ENCODE measurements at places on chromosomes 2 and 18. TPM values are rescaled to one million over a fixed set of nuclear protein-coding genes. Genes with fewer than 3 reads are reported as not detected.

GRCh38 chr2:19793132-19793750 lies 108.5 kb downstream of the TTC32 start:
- no peak for DNase-seq

DNA sequence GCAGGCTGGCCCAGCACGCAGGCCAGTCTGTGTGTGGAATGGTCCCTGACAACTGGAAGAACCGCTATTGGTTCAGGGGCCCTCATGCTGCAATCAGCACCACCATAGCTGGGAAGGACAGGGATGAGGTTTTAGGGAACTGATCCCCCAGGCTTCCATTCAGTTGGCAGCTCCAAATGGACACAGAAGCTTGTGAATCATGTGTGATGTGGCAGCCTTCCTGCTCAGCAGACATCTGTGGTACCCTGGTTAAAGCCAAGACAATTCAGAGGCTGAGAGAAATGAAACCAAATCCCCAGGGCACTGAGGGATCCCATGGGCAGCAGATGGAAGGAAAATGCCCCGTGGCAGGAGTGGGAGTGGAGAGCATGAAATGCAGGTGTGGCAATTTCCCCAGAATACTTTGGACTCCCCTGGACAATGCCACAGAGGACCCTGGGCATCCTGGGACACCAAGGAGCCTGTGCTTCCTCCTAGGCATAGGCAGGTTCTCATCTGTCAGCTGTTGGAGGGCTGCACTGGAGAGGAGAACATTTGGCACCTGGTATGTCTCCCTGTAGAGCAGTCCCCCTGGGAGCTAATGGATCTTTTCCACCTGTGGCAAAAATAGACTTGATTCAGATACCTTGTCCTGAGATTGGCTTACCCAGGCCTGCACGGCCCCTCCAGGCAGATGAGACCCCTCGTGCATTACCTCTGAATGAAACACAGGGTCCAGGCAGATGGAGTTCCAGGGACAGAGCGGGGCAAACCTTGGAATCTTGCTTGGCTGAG lies 162.2 kb upstream of the BCL2L11 start:
- DNase-seq = no peak

DNA sequence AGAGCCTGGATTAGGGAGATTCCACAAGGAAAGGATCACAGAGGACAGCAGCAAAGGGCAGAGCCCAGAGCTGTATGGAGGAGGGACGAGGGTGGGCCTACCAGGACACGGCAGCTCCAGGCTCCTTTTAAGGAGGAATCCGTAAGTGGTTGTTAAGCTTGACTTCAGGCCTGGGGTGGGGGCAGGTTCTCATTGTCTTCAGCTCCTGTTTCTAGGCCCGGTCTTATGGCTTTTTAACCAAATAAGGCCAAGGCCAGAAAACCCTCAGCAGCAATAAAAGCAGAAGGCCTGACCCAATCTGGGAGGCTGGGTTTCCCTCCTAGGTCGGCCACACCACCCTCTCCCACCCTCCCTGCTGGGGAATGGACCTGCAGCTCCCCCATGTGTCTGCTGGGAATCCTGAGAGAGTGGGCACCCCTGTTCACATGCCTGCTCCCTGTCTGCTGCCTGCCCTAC lies 111.2 kb downstream of the PLB1 start:
- no peak for DNase-seq

DNA sequence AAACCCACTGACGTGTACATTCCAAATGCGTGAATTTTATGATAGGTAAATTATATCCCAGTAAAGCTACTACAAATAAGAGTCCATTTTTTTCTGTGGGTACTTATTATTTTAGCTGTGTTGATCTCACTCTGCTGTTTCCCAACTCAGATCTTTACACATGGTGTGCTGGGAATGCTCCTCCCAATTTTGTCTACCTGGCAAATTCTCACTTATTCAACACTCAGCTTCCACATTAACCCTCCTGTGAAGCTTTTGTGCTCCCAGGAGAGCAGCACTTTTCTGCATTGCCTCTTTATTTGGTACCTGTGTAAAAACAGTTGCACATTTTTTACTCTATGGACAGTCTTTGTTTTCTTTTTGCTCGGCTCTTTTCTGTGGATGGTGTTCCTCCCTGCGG lies 38.6 kb upstream of the ATP5MC3 start:
- no peak for DNase-seq

- no peak for DNase-seq
These were observed 8.9 kb downstream of the LYPD6 start for GRCh38 chr2:149339324-149339723.

DNA sequence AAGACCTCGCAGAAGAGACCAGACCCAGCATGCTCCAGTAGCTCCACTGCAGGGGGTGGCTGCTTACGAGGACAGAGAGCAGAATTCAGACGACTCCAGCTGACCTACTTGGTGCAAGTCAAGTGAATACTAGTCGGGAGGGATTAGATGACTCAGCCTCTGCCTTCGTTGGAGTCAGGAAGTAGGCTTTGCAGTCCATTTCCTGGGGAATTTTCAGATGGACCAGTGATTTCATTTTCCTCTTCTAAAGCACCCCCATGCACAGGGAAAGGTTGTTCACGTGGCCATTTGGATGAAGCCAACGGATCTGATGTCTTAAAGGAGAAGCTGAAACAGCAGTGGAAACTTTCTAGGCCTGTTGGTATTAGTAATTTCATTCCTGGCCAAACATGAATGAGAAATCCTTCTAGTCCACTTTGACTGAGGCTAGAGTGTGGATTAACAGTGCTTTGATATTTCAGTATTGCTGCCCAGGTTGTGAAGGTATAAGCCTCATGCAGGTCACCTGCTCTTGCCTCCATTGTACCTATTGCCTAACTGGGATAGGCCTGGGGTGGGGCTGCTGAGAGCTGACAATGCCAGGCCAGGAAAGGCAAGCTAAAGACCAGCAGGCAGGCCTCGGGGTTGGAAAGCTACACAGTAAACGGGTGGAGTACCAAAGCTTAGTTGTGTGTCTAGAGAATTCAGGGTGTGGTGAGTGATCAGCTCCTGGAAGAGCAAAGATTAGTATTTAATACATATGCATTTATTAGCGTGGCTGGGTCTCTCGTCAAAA lies 117.6 kb upstream of the FOSL2 start:
- DNase-seq = peak; percentile 99

DNA sequence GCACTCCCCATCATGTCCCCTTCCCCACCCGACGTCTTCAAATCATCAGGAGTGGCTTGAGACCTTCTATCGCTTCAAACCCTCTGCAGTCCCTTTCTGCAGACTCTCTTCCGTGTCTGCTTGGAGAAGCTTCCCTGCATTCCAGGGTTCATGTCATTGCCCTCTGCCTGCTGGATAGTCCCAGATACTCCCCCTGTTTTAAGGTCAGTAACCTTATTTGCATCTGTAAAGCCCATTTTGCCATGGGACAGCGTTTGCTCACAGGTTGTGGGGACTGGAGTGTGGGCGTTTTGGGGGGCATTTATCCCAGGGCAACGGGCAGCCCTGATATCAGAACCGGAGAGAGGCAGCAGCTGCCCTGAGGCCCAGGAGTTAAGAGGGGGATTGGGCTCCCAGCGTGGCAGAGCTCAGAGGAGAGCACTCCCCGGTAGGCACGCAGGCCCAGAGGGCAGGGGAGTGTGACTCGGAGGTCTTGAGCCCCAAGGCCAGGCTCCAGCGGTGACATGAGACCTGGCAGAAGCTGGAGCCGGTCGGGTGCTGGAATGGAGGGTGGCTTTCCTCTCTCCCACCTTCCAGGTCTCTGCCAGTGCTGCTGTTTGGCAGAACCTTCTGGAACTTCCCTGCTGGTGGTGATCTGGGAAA lies 73.8 kb downstream of the RTP5 start:
- no peak for DNase-seq

Gene WDR33
- 22.0 TPM for total RNA-seq

Gene OTOS
- not detected for total RNA-seq

Gene NEUROD1
- not detected for total RNA-seq

Gene ERMN
- not detected for total RNA-seq

Gene CHRND
- total RNA-seq = not detected

Gene MALL
- total RNA-seq = 64.3 TPM

GRCh38 chr2:197445746-197446145 lies 7.6 kb upstream of the COQ10B start:
- DNase-seq = no peak

DNA sequence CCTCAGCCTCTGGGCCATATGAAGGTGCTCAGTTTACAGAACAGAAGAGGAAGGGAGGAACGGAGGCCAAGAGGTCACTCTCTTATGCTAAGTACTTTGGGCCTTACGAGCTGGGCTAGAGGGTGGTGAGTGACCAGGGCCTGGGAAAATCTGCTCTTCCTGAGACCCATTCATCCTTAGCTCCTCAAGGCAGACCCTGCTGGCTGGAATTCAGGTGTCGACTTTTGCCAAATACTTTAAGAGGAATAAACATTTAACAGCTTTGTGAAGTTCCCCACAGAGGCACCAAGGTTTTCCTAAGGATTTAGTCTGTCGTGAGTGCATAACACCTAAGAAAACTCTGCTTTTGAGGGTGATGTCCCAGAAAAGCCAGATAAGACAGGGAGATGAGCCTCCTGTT lies 129.7 kb upstream of the SIX2 start:
- DNase-seq = no peak

Gene RBMS1
- total RNA-seq = 55.1 TPM

Gene HRH4
- not detected for total RNA-seq

Gene KCNIP3
- 0.13 TPM for total RNA-seq

GRCh38 chr2:12096051-12096787 lies 349.8 kb downstream of the LPIN1 start:
- no peak for DNase-seq

DNA sequence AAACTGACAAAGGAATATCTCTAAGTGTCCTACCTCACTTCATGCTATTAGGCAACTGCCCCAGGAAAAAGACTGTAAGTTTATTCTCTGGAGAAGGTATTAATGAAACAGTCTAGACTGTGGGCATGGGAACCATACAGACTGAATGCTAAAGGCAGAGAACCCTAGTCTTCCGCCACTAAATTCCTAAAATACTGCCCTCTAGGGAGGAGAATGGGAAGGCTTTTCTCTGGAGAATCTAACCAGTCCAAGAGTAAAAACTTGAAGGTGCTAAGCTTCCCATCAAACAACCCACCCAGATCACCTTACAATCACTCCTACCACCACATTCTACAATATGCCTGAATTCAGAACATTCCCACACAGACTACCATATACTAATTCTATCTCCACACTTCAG lies 3.4 kb downstream of the SRBD1 start:
- peak; percentile 14 for DNase-seq

Gene B3GNT7
- 7.2 TPM for total RNA-seq

Gene CCDC121
- total RNA-seq = 1.0 TPM

GRCh38 chr2:120419073-120419472 lies 73.1 kb downstream of the INHBB start:
- no peak for DNase-seq

GRCh38 chr2:19462256-19462645 lies 103.8 kb upstream of the OSR1 start:
- DNase-seq = no peak

DNA sequence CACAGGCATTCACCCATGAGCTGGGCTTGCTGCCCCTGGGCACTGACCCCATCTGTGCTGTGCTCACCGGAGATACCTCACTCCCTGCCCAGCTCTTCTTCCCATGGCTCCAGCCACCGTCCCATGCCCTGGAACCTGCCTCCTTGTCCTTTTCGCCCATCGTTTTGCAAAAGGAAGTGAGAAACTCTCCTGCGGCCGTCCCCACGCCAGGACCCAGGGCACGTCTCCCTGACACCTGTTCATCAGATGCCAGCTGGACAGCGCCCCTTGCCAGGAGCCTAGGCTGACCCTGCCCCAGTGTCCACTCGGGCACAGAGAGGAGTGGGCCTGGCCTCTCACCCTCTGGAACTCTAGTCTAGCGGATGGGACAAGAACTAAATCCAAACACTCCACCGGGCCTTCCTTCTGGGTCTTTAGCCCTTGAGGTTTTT lies 238.6 kb downstream of the SEPTIN10 start:
- DNase-seq = no peak

- no peak for DNase-seq
These were observed 528 bp upstream of the PCGF1 start for GRCh38 chr2:74507926-74508520.

GRCh38 chr18:58080451-58080850 lies 36.4 kb downstream of the NEDD4L start:
- no peak for DNase-seq

- peak; percentile 36 for DNase-seq
These were observed 171.5 kb downstream of the CELF4 start for GRCh38 chr18:37393945-37394609.

- no peak for DNase-seq
These were observed 26.2 kb downstream of the SERPINB4 start for GRCh38 chr18:63617915-63618234.

Gene EMILIN1
- total RNA-seq = 21.3 TPM

GRCh38 chr2:4486971-4487370 lies 783.6 kb downstream of the DCDC2C start:
- no peak for DNase-seq

Gene SFT2D3
- 4.9 TPM for total RNA-seq

GRCh38 chr18:49238433-49239042 lies 221.9 kb downstream of the DYM start:
- peak; percentile 20 for DNase-seq

- DNase-seq = no peak
These were observed 67.4 kb downstream of the UBE2E3 start for GRCh38 chr2:181047829-181048228.

DNA sequence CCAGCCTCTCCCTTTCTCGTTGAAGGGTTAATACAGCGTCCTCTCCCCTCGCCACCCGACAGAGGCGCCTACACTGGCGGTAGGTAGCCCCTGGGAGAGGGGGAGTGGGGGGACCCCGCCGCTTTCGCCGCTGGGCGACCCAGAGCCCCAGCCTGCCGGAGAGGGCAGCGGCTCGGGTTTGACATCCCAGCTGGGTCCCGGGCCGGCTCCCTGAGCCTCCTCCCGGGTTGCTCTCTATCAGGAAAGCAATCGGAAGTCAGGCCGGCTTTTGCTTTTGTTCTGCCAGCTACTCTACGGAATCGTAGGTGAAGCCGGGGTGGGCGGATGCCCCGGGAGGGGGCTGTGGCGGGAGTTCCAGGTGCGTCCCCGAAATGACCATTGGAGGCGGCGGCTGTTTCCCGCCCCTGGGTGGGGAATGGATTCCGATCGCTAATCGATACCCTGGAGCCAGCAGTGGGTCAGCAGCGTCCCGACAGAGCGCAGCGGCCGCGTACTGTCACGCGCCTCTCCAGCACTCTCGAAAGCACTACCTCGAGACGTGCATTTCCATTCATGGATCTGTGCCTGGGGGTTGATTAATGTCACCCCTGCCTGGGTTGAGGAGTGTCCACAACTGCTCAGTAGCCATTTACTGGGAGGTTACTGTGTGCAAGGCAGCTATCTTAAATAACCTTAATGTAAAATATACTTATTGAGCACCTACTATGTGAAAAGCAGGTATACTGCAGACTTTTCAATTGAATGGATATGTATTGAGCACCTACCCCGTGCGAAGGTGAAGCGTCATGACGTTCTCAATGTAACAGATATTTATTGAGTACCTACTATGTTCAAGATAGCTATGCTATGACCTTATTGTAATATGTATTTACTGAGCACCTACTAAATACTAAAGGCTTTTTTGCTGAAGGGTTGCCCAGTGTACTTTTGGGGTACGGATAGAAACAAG lies 1.1 kb downstream of the MAPK4 start:
- DNase-seq = no peak

- peak; percentile 82 for DNase-seq
These were observed 39.8 kb upstream of the ADCYAP1 start for GRCh38 chr18:864872-865273.

Gene CCDC141
- 1.5 TPM for total RNA-seq
